ENCODE measurements at places on chromosomes 2 and 18.

DNA sequence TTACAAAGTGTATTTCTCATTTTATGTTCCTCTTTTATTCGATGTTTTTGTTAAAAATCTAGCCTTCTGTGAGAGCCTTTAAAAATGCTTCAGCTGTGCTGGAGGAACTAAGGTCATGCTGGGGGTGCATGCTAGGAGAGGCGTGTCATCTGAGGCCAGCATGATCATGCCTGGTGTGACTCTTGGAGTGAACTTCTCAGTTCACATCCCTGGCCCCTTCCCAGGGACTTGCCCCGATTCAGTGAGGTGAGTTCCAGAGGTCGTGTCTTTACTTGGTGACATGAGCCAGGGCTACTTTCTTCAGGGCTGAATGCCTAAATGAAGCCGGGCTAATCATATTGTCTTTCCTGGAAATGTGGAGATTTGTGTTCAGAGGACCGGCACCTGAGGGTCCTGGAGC is 264.9 kb downstream of the MREG start:
- peak; percentile 5 for DNase-seq

DNA sequence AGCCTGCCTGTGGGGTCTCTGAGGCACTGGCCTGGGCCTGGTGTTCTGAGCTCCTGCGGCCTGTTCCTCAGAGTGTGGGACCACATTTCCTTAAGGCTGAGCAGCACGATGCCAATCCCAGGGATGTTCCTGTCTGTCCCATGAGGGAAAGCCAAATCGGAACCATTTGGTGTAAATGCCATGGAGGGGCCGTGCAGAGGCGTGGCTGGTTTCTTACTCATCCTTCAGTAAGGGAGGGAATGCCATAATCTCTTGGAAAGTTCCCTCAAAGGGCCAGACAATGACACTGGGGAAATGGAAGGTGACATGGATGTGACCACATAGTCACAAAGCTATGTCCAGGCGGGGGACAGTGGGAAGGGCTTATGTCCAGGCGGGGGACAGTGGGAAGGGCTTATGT is 14.4 kb upstream of the PTMA start:
- no peak for DNase-seq

GRCh38 chr18:7677424-7677823 is 110.3 kb downstream of the PTPRM start:
- no peak for DNase-seq

DNA sequence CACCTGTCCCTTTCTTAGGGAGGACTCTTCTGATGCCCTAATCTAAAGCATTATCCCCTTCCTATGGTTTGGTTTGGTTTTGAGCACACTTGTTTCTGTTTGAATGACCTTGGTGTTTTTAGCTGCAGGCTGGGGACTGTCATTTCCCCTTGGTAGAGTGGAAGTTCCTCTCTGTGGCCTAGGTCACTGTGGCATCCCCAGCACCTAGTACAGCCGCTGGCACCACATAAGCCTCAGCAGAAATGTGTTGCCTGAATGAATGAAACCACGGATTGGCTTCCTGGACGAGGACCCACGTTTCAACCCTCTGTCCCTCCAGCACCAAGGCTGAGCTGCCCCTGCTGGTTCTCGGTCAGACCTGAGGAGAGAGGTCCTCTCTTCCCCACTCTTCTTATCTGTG is 159.9 kb downstream of the CTIF start:
- DNase-seq: no peak

DNA sequence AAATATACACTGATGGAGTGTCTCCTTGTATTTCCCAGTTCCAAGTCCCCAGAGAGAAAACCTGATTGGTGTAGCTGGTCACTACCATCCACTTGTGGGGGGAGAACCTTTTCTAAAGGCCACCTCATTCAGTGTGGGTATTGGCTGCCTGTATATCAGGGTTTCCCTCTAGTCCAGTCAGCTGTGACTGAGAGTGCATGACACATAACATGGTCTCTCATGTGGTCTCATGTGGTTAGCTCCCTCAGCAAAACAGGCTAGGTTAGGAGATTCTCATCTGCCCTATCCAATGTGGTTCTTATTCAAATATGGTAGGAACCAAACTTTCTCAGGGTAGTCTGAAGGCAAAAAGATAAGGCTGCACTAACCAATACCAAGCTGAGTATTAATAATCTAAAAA is 4.1 kb upstream of the GORASP2 start:
- no peak for DNase-seq

GRCh38 chr18:69220529-69220928 is 180.2 kb upstream of the DOK6 start:
- DNase-seq: no peak

GRCh38 chr2:126859631-126860030 is 39.1 kb upstream of the TEX51 start:
- no peak for DNase-seq

- DNase-seq: no peak
Observed at GRCh38 chr2:131493199-131493968, 1.2 kb upstream of the MZT2A start.

DNA sequence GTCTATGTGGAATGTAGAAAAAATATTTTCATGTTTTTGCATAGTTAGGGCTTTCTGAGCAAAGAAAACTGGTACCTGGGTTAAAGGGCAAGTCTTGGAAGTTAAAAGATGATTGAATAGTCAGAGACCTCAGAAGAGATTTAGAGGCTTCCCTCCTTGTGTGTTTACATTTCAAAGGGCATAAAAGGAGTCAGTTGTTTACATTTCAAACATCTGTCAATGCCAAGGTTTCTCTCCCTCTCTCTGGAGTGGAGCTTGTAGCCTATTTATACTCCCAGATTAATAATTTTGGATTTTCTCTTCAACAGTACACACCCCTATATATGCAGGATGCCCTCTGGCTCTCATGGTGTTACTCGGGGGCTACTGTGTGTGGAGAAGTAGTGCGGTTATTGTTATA is 8.6 kb downstream of the M1AP start:
- no peak for DNase-seq

- no peak for DNase-seq
Observed at GRCh38 chr18:36620788-36621187, 208.0 kb downstream of the TPGS2 start.
